T-helper 2 cell (primary cell): ENCODE measurements at places on chromosomes 11 and 22.
A peak's percentile ranks its signal among the peaks of the same experiment; 100 is the strongest.

DNA sequence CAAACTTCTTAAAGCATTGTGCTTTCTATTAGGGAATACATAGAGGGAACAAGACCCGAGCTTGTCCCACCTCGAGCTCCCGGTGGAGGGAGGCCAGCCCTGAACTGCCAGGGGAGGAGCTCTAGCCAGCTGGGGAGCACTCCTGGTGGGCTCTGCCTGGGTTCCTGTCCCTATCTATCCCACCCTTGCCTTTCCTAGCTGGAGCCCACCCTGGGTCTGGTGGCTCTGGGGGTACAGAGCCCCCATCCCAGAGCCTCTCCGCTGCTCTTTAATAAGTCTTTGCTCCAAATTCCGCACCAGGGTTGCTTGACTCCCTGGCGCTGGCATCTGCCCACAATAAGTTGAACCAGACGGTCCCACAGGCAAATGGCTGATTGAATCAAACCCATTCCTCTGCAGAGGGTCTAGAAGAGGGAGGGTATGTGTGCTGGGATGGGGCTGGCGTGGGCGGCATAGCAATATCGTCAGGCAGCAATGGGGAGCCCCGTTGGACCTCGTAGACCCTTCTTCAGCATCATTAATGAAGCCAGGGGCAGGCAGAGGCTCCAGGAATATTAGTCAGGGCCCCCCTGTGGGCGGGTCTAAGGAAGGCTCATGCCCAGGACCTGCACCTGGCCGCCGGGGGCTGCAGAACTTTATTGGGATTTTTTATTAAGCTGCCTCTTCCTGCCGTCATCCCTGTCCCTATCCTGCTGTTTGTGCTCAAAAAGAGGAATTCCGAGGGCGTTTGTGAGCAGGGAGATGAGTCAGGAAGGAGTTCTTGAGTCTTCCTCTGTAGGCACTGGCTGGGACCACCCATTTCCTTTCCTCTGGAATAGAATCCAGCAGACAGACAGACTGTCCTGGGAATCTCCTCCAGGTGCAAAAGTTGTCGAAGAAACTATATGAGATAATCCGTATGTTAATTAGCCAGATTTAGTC lies 38.5 kb upstream of the RIC3 start:
- no peak for DNase-seq

DNA sequence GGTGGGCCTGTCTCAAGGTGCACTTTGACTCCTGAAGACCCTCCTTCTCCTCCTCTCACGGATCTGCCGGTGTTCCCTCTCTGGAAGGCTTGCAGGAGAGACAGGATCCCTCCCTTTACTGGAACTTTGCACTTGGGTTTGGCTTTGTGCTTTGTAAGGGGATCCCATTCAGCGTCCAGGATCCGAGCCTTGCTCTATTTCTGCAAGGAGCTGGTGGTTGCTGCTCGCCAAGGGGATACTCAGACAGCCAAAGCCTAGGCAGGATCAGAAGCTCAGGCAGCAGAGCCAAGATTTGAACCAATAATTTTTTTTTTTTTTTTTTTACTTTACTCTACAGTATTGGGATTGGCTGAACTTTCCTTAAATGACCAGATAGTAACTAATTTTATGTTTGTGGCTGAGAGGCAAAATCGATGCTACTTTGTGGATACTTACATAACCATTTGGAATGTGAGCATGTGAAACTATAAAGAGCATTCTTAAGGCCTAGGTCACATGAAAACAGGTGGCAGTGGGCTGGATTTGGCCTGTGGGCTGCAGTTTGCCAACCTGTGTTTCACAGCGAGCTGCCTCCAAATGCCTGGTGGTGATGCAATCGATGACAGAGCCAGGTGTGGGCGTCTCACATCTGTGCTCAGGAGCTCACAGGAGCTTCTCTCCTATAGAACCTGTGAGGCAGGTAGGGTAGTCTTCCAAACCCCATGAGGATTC lies 25.2 kb downstream of the BCR start:
- no peak for DNase-seq

DNA sequence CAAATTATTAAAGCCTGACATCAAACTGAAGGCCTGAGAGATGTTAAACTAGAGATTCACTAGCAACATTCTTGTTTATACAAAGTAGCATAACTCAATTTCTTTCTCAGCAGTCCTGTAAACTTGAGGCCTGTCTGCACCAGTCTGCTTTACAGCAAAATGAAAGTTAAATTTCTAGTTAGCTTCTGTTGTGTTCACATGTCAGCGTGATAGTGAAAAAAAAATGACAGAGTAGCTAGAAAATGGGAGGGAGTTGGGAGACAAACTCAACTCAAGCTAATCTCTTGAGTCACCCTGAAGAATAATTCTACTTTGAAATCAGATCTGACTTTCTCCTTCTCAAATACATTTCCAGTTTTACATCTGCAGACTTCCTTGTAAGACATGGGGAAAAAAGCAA lies 6.5 kb downstream of the RBFOX2 start:
- DNase-seq = no peak

DNA sequence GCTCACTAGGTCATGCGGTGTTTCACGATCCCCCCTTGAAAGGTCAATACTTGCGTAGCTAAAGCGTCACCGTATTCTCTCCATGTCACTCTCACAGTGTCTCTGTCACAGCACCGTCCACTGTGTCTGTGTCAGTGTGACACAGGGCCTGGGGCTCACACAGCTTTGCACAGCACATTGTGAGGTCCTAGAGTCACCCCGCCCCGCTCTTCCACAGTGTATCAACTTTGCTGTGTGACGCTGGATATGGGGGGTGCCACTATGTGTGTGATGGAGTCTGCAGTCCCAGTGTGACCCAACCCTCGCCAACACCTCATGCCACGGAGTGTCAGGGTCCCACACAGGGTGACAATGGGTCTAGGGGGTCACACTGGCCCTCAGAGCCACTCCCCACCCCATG lies 583 bp downstream of the P4HA3 start:
- DNase-seq = no peak

GRCh38 chr11:93756748-93757147 lies 15.3 kb downstream of the C11orf54 start:
- no peak for DNase-seq

- peak; percentile 6 for DNase-seq
Measured at GRCh38 chr11:1760351-1761109, 3.2 kb downstream of the CTSD start.

GRCh38 chr11:60504219-60504905 lies 10.8 kb upstream of the MS4A13 start:
- no peak for DNase-seq

GRCh38 chr22:31754813-31755212 lies 994 bp downstream of the DEPDC5 start:
- no peak for DNase-seq

- no peak for DNase-seq
Measured at GRCh38 chr22:37657590-37658132, 862 bp upstream of the PDXP start.

- DNase-seq = no peak
Measured at GRCh38 chr11:133907841-133908241, 48.9 kb downstream of the IGSF9B start.

GRCh38 chr11:83680321-83680720 lies 394.2 kb upstream of the CCDC90B start:
- no peak for DNase-seq

- DNase-seq = no peak
Measured at GRCh38 chr22:22060200-22061084, 77.9 kb upstream of the TOP3B start.

- DNase-seq = no peak
Measured at GRCh38 chr22:48981371-48982061, 846.2 kb downstream of the BRD1 start.

DNA sequence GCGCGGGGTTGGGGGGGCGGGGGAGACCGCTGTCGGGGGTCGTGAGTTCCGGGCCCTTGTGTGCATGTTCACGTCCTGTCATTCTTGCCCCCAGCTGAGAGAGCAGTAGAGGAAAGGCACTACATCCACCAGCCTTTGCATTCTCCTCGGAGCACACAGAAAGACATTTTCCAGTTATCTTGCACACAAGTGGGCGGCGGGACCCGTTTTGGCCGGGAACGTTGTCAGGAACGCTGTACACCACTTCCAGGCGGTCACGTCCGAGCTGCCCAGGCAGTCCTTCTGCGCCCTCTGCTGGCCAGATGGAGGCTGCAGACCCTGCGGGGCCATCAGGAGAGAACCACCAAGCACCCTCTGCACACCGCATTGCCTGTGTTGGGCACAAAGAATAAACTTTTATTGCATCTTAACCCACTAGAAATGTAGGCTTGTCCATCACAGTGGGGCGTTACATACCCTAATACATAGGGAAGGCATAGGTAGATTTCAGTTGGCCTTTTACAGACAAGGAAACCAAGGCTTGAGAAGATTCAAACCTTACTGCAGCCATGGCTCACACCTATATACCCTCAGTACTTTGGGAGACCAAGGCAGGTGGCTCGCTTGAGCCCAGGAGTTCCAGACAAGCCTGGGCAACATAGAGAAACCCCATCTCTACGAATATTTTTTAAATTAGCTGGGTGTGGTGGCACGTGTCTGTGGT lies 2.8 kb upstream of the CDKN1C start:
- peak; percentile 61 for DNase-seq

GRCh38 chr11:83409891-83410290 lies 123.7 kb upstream of the CCDC90B start:
- no peak for DNase-seq

DNA sequence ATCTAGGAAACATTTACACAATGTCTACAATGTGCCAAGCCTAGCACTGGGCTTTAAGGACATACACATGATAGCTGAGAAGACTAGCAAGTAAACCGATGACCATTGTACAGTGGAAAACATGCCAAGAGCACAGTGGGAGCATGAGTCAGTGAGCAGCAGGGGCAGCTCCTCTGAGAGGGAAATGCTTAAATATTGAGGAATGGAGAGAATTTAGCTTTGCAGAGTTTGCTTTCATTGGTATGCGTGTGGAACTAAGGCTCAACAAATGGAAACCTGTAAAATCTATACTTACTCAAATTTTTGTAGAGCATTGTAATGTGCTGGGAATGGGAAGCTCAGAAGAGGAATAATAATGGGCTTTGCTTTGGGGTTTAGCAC lies 282.3 kb downstream of the ST3GAL4 start:
- no peak for DNase-seq

DNA sequence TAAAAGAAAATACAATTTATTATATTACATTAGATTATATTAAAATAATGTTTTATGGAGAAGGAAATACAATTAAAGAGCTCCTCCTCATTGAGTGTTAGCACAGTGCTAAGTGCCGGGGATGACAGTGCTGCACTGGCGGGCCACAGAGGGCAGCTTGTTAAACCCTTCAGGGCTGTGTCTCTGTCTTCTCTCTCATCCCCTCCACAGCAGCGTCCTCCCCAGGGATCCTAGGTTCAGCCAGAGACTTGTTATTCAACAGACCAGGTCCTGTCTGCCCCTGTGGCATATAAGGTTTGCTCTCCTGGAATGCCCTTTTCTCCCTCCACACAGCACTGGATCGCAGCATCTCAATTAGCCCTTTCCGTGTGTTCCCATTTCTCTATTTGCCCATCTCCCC lies 14.2 kb downstream of the THYN1 start:
- no peak for DNase-seq

- no peak for DNase-seq
Measured at GRCh38 chr11:122168218-122168617, 52.2 kb upstream of the BLID start.

DNA sequence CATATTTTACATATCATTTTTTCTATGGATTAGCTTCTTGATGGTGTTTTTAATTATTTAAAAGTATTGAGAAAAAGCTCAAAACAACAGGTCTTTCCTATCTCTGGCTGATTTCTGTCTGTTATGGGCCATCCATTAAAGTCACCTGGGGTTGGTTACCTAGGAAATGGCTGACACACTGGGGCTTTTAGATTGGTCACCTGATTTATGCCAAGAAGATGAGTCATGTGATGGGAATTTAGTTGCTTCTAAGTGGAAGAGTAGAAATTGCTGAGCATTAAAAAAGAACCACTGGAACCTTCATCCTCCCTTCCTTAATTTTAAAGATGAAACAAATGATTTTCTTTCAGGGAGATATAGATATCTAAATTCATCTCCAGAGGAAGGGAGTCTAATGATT lies 48.8 kb upstream of the LARGE1 start:
- no peak for DNase-seq

DNA sequence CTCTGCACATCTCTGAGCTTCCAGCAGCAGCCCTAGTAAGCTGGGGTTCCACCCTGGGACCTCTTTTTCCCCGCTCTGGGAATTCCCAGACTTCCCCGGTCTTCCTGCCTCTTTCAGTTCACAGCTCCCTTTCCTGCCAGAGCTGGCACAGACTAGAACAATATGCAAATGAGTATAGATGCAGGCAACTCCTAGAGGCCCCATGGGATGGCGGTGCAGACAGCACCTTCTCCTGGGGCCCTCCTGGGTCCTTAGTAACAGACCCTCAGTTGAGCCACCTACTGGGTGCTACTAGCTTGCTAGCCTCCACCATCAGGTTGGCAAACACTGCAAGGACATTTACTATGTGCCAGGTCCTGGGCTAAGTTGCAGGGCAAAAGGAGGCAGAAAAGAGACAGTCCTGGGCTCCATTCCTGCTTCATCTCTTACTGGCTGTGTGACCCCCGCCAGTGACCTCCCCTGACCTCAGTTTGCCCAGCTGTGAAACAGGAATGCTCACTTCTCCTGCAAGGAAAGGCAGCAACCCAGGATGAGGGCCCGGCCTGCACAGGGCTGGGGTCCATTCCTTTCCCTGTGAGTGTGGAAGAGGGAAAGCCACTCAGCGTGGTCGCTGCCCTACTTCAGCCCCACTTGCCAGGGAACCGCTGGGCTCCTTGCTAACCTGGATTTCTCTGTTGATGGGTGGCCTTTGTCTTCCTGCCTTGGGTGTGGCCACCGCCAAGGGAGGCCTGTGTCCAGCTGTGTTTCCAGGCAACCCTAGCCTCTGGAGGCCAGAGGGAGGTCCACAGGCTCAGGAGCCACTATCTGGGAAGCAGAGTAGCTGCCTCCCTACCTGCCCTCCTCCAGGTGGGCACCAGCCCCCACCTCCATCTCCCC lies 7.3 kb downstream of the RELT start:
- no peak for DNase-seq

DNA sequence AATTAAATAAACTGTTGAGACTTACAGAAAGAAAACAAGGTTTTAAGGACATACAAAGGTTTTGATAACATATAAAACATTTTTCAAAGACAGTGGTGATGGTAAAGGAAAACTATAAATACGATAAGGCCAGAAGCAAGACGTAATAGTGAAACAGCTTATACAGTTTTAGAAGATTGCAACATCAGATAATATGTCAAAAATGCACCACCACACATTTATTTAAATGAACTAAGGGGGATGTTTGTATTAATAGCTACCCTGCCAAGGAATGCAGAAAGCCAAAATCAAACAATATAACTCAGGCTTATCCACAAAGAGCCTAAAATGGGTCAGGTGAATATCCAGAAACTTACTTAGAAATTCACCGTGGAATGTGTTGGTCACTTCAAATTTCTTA lies 981.6 kb upstream of the FAT3 start:
- DNase-seq = no peak

- no peak for DNase-seq
Measured at GRCh38 chr11:68939583-68940555, 36.2 kb downstream of the IGHMBP2 start.

DNA sequence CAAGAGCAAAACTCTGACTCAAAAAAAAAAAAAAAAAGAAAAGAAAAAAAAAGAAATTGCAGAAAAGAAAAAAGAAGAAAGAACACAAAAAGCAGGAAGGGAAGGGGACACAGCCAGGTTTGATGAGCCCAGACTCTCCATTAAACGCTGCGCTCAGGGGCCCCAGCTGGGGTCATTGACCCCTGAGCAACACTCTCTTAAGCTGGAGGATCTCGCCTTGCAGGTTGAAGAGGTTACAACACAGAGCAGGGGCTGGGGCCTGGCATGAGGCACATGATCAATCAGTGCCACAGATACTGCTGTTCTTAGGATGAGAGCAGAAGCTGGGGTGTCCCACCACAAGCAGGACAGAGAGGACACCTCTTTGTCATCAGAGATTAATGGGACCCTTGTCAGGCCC lies 7.8 kb downstream of the FGF3 start:
- DNase-seq = no peak
